ENCODE measurements at places on chromosomes 7 and 10.

DNA sequence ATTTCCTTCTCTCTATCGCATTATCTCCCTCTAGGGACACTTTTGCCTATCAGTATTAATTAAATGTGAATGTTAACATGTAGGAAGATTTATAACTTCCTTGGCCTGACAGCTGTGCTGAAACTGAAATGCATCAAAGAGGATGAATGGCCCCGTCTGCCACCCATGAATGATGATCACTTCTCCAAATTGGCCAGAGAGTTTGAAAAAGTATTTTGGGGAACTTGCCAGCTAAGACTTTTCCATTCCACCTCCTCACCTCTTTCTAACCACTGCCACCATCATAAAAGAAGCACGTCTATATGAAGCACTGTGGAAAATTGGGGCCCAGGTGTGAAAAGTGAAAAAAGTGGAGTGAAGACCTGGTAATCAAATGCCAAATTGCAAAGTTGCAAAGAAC is 25.4 kb upstream of the ST8SIA6 start:
- no peak for DNase-seq

GRCh38 chr7:30817371-30817767 is 46.2 kb downstream of the MINDY4 start:
- DNase-seq: no peak

DNA sequence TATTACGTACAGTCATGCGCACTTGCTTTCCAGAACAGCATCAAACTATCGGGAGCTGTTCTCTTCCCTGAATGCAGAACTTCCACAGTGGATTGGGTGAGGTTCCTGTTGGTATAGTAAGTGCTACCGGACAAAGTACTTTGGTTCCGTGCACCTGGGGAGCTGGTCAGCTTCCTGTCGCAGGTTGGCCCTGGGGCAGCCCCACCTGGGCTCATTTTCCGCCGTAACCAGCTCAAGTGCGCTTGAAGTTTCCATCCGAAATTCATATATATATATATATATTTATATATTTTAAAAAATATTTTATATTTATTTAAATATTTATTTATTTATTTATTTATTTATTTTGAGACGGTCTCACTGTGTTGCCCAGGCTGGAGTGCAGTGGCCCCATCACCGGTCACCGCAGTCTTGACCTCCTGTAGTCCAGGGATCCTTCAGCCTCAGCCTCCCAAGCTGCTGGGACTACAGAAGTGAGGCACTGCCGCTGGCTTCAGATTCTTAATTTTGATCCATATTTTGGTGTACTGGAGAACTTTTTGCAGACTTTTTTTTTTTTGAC is 6.5 kb downstream of the SCART1 start:
- DNase-seq: no peak

DNA sequence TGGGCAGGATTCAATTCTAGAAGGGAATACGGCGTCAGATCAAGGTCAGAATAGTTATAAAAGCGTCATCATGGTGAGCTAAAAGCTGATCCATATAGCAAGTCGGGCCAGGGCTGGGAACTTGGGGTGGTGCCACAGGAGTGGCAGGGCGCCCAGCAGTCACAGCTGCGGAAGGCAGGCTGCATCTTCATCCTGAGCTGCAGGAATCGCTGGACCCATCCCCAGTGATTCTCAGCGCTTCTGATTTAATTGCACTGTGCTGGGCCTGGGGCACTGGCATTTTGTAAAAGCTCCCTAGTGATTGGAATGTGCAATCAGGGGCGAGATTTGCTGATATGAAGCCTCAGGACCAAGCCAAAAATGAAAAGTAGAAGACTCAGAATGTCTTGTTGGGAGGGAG is 135.3 kb downstream of the CTTNBP2 start:
- no peak for DNase-seq

GRCh38 chr10:119238577-119238976 is 31.2 kb downstream of the GRK5 start:
- DNase-seq: no peak

DNA sequence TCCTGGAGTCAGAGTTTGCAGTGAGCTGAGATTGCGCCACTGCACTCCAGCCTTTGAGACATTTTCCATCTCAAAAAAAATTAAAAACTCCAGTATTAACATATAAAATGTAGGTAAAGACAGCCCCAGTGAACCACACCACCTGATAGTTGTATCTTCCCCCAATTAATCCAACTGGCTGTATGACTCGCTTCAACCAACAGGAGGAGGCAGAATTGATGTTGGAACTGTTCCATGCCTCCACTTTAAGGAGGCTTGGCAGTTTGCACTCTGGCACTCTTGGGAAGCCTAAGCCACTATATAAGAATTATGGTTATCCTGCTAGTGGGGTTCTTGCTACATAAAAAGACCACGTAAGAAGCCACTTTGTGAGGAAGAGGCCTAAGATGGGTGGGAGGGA is 72.7 kb downstream of the STK17A start:
- DNase-seq: no peak

- no peak for DNase-seq
These were observed 105.7 kb downstream of the SNX10 start for GRCh38 chr7:26397332-26397731.

DNA sequence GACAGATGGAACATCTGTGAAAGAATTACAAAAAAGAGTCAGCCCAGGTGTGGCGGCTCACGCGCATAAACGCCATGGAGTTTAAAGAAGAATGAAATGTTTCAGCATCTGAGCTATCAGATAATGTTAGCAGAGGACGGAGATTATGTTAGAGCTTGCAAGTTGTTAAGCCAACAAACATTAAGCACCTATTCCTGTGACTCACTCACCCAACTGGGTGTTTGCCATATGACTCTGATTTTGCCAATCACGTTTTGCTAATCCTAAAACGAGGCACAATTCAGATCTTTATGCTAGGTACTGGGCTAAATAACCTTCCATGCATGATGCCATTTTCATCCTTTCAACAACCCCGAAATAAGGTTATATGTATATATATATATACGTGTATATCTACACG is 29.0 kb upstream of the CCNY start:
- no peak for DNase-seq

DNA sequence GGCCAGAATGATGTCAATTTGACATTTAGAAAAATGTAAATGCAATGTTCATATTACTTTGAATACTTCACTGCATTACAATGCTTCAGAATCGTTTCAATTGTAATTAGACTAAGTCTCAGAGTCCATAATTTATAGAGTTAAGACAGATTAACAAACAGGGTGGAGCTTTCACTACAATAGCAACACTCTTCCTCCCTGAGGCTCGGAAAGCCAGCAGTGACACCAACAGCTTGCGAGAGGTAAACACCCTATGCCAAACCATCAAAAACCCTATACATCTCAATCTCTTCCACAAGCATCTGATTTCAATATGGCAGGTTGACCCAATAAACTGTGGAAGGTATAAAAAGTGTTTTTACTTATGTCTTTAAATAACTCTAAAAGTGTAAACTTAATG is 72.2 kb downstream of the DOCK4 start:
- DNase-seq: no peak

GRCh38 chr7:147012666-147013065 is 896.1 kb downstream of the CNTNAP2 start:
- no peak for DNase-seq

- no peak for DNase-seq
These were observed 370.9 kb downstream of the SH2D4B start for GRCh38 chr10:80908611-80909010.

DNA sequence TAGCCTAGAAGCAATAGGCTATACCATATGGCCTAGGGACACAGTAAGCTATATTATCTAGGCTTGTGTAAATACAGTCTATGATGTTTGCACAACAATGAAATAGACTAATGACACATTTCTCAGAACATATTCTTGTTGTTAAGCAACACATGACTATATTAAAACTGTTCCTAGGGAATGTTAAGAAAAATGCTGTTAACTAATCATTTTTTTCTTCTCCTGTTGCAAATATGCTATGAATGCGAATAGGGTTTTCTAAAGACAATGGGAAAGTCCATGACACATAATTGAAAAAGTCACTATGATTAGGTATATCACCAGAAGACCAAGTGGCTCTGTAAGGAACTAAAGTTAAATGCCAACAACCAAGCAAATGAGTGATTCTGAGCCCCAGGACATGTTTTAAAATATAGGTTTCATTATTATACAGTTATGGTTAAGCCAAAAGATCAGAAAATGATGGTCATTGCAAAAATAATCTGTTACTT is 454.0 kb upstream of the SORCS1 start:
- DNase-seq: no peak

DNA sequence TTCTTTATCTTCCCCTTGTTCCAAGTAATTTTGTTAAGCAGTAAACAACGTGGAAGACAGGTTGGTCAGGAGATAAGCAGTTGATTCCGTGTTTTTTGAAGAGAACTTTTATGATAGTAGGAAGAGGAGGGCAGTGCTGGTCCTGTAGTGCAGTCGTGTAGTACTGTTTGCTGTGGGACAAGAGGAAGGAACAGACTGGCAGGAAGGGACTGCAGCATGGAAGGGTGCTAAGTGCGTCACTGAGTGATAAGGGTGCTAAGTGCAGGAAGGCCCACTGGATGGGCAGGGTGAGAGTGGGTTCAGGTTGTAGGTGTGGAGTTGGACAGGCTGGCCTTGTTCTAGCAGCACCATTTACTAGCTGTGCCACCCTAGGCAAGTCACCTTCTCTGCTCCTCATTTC is 125.0 kb downstream of the SDK1 start:
- no peak for DNase-seq

DNA sequence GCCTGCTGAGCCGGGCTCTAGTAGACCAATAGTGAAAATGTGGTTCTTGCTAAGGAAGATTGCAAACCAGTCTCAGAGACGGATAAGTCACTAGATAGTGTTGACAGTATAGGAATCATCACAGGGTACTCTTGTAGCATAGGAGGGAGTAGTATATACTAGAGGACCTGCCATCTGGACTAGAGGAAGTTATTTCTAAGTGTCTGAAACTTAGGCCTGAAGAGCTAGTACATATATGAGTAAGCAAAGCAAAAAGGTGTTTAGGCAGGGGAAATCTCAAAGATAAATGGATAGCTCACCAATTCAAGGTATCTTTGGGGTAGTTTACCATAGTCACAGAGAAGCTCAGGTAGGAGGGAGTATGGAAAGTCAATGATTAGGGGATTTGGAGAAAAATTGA is 428.1 kb downstream of the CNTNAP2 start:
- DNase-seq: no peak

- DNase-seq: no peak
These were observed 113.9 kb upstream of the NPS start for GRCh38 chr10:127435246-127435645.

GRCh38 chr10:58023341-58024073 is 244.2 kb downstream of the IPMK start:
- no peak for DNase-seq

DNA sequence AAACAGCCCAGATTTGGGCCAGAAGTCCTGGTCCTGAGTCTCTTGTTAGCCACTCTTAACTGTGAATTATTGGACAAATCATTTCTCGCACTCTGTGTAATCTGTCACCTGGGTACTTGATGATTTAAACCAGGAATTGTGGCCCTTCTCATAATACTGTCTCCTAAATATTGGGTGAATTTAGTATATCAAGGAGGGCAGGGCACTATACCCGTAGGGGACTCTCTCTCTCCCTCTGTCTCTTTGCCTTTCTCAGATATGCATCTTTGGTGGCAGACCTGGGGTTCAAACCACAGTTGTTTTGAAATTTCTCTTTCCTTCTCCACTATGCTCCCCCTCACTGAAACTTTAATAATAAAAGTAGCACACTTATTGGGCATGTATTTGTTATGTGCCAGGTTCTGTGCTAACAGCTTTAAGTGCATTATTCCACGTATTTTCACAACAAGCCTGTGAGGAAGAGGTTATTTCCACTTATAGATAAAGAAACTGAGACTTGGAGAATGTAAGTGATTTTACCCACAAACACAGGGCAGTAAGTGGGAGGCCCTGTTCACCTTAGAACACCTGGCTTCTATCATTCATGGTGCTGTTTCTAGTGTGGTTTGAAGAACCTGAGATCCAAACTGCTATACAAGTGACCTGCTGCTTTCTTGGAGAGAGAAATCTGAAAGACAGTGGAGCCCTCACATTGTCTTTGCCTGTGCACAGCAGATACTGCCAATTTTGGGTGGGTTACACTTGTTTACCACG is 11.8 kb downstream of the FAS start:
- DNase-seq: no peak

DNA sequence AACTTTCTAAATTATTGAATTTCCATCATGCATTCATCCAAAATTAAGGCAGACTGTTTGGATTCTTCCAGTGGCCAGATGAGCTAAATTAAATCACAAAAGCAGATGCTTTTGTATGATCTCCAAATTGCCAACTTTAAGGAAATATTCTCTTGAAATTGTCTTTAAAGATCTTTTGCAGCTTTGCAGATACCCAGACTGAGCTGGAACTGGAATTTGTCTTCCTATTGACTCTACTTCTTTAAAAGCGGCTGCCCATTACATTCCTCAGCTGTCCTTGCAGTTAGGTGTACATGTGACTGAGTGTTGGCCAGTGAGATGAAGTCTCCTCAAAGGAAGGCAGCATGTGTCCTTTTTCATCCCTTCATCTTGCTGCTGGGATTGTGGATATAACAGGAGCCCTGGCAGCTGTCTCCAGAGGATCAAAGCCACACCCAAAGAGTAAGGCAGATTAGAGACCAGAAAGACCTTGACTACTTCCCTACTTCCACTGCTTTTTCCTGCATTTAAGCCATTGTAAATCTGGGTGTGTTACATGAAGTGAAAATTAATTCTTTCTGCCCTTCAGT is 8.2 kb upstream of the CFAP69 start:
- no peak for DNase-seq

- DNase-seq: no peak
These were observed 58.4 kb downstream of the PTPRZ1 start for GRCh38 chr7:121931149-121931902.

DNA sequence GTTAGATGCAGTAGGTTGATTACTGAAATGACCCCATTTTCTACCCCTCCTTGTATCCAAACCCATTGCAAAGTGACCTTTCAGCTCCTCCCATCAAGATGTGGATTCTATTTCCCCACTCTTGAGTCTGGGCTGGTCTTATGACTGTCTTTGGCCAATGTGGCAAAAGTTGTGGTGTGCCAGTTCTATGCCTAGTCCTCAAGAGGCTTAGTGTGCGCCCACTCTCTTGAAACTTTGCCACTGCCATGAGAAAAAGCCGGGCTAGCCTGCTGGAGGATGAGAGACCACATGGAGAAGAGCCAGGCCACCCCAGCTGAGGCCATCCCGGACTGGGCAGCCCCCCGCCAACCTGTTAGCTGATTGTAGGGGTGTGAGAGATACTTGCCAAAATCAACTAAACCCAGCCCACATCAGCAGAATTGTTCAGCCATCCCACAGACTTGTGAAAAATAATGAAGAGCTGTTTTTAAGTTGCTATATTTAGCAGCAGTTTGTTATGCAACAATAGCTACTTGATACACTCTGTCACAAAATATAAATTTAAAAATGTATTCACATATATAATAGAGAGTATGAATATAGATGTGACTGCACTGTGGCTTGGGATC is 131.0 kb upstream of the PALS2 start:
- no peak for DNase-seq

GRCh38 chr10:121106611-121107010 is 255.4 kb downstream of the WDR11 start:
- DNase-seq: no peak

DNA sequence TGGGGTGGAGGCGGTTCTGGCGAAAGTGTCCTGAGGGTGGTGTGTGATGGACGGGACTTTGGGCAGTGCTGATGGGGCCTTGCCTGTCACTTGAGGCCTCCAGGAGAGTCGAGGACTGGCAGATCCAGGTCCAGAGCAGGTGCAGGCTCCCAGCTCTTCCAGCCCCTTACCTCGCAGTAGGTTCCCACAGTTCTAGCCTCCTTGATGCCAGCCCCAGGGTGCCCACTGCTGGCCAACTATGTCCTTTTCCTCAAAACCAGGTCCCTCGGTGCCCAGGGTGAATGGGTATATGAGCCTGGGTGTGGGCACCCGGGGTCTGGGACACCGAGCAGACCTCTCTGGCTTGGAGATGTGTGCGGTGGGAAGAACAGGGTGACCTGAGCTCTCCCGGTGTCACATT is 8.3 kb downstream of the FAM20C start:
- DNase-seq: no peak
